ENCODE measurements at places on chromosomes 1 and 21.

- no peak for DNase-seq
Measured at GRCh38 chr21:28789523-28789922, 203.2 kb downstream of the LTN1 start.

DNA sequence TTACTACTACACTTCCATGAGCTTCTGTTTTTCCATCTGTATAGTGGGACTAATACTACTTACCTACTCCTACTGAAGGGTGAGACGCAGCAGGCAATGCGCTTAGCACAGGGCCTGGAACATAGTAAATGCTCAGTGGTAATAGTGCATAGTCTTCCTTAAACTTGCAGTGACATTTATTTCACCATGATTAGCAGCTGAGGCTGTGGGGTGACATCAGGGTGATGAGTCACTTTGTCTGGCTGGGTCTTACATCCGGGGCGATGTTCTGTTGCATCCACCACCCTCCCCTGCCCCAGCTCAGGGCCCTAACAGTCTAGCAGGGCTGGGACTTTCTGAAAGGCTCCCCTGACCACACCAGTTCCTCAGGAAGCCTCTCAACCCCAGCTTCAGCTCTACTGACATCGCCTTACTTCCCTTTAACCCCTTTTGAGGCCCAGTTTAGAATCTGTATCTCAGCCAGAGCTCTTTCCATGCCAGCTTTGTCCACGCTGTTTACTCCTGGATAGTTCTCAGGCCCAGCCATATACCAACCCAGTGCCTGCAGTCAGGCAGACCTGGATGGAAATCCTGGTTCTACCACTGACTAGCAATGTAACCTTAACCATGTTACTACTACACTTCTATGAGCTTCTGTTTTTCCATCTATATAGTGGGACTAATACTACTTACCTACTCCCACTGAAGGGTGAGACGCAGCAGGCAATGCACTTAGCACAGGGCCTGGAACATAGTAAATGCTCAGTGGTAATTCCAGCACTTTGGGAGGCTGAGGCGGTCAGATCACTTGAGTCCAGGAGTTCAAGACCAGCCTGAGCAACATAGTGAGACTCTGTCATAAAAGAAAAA lies 66.3 kb downstream of the CD58 start:
- no peak for DNase-seq

DNA sequence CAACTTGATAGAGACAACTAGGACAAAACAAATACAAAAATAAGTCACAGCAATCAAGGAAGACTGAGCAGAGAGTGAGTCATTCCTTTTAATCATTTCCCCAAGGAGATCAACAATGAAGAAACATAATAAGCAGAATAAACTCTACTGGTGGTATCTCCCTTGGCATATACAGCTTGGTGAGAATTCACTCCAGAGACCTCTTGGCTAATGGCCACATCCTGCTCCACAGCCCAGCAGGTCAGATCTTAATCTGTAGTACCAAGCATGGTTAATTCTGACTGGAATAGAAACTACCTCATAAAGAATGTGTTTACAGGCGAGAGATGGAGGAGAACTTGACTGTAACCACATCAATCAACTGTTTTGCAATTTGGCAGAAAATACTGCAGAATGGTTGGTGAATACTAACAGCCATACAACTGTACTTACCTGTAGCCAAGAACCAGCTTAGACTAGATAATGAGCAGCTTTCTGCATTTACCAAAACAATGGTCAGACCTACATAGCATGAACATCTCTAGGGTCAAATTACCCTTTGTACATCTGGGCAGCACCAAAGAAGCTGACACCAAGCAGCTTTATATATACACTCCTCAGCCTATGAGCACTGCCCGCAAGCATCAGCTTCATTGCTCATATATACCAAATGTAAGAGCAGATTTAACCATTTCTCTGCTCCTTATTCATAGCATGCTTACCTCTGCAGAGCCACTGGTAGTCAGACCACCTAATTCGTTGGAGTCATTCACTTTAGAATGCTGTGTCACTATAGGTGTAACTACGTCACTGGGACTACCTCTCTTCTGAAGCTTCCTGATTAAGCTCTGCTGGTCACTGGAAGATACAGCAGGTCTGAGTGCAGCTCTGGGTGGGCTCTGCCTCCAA lies 51.0 kb downstream of the KIAA0319L start:
- no peak for DNase-seq

- DNase-seq, result no peak
Measured at GRCh38 chr21:42067531-42068255, 3.4 kb upstream of the UMODL1 start.

GRCh38 chr1:176786274-176786673 lies 323.3 kb downstream of the PAPPA2 start:
- DNase-seq, result no peak

GRCh38 chr1:14321422-14321821 lies 277.1 kb upstream of the KAZN start:
- DNase-seq, result no peak

- no peak for DNase-seq
Measured at GRCh38 chr1:102102276-102102780, 105.6 kb upstream of the OLFM3 start.

GRCh38 chr1:38858833-38859560 lies 575 bp downstream of the RRAGC start:
- DNase-seq, result no peak

DNA sequence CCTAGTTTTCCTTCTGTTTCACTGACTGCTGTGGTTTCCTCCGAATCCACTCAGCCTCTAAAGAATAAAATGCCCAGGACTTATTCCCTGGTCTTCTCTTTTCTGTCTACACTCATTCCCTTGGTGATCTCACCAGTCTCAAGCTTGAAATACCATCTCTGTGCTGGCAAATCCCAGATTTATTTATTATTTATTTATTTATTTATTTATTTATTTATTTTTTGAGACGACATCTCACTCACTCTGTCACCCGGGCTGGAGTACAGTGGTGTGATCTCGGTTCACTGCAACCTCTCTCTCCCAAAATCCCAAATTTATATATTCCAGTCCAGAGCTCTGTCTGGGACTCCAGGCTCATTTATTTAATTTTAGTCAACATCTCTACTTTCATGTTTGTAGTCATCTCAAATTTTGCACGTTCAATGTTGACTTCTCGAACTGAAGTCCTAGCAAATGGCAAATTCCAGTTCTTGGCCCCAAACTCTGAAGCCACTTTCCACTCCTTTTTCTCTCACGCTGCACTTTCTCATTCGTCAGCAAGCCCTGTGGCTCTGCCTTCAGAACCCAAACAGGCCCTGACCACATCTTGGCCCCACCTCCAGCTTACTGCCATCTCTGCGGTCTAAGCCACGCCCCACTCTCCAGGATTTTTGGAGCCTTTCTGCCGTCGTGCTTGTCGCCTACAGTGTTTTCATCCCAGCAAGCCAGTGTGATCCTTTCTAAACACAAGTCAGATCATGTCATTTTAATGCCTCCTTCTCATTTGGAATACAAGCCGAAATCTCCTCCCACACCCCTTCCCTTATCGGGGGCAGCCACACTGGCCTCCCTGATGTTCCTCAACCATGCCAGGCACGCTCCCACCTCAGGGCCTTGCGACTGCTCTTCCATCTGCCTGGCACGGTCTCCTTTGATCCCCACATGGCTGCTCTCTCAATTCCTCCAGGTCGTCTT lies 14.2 kb upstream of the TENT5B start:
- no peak for DNase-seq

DNA sequence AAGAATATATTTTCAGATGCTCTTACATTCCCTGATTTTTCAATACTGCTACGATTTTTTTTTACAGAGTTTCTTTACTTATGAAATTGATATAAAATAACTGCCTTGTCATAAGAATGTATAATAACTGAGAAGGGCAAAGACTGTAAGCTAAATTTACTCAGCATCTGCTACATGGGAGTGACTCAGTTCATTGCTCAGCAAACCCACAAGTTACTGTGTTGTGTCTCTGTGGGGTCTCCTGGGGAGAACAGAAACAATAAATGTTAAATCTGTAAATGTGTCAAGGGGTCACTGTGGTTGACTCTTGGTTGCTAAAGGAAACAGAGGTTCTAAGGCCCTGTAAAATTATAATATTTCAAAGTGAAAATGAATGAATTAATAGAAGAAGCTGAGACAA lies 210.3 kb upstream of the CACYBP start:
- DNase-seq, result no peak

All from NCI-H1436 treated with DMSO at 0.1 percent for 48 hours (cell line).